ENCODE measurements at places on chromosomes 11 and 22.

DNA sequence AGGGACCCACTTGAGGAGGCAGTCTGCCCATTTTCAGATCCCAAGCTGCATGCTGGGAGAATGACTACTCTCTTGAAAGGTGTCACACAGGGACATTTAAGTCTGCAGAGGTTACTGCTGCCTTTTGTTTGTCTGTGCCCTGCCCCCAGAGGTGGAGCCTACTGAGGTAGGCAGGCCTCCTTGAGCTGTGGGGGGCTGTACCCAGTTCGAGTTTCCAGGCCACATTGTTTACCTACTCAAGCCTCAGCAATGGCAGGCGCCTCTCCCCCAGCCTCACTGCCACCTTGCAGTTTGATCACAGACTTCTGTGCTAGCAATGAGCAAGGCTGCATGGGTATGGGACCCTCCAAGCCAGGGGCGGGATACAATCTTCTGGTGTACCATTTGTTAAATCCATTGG is 126.0 kb downstream of the OR4A5 start:
- no peak for DNase-seq

DNA sequence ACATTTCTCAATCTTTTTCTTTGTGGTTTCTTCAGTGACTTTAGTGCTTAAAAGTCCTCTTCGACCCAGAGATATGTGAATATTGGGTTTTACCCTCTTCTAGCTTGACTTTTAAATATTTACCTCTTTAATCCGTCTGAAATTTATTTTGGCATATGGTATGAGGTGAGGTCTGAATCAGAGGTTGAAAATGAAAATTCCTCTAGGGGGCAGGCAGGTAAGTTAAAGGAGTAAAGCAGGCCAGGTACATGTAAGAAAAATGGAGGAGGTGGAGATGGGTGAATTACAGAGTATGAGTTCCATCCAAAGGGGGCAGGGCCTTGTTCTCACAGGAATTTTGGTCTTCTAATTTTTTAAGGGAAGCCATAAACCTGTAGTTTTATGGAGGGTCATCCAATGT is 263.8 kb upstream of the NARS2 start:
- DNase-seq = no peak

DNA sequence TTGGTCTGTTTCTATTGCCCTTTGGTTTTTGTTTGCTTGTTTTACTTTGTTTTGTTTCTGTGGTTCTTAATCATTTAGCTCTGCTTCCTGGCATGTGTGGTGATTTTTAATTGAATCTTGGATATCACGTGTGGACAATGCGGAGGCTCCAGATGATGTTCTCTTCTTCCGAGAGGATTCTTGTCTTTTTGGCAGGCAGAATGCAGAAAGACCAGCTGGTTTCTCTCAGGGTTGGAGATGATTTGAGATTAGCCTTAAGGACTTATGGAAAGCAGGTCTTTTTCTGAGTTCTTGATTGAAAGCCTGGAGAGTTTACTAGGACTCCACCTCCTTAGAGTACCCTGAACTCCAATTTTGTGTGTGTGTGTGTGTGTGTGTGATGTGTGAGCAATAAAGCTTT is 21.0 kb upstream of the ANO1 start:
- no peak for DNase-seq

GRCh38 chr11:33779849-33780528 is 5.7 kb upstream of the FBXO3 start:
- no peak for DNase-seq

- DNase-seq = no peak
Measured at GRCh38 chr22:41383085-41383484, 1.3 kb downstream of the TEF start.

- DNase-seq = no peak
Measured at GRCh38 chr22:32218470-32218869, 13.6 kb upstream of the RFPL2 start.

GRCh38 chr11:38543311-38543710 is 1945.3 kb upstream of the RAG2 start:
- no peak for DNase-seq

- DNase-seq = no peak
Measured at GRCh38 chr11:110859240-110859840, 147.1 kb upstream of the ARHGAP20 start.

DNA sequence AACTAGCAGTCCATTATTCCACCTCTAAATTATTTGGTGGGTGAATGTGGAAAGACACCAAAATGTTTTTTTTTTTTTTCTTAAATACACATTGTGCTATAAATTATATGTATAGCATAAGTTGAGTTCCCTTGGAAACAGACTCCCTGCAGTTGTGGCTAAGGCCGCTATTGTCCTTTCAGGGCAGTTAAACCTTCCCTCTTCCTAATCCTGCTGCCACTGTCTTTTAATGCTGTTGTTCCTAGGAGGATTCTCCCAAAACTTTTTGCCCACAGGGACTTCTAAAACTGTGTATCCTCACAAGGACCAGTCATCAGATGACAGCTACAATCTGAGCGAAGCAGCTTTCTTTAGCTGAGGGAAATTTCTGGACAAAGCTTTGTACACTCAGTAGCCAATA is 478.9 kb upstream of the CHORDC1 start:
- no peak for DNase-seq

DNA sequence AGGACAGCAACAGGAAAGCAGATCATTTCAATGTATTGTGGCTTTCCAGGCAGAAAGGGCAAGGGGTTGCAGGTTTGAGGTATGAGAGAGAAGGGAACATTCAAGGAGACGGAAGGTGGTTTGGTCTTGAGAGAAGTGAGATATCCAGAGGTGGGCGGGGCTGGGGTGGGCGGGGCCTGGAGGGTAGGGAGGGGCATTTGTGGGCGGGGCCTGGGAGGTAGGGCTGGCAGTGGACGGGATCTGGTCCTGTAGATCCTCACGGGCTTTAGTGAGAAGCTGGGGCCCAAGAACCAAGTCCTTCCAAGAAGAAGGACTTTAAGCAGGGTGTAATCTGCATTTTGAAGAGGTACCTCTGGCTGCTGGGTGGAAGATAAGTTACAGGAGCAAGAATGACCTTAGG is 199.2 kb downstream of the MN1 start:
- no peak for DNase-seq

- DNase-seq = no peak
Measured at GRCh38 chr11:100328626-100329340, 358.3 kb upstream of the ARHGAP42 start.

DNA sequence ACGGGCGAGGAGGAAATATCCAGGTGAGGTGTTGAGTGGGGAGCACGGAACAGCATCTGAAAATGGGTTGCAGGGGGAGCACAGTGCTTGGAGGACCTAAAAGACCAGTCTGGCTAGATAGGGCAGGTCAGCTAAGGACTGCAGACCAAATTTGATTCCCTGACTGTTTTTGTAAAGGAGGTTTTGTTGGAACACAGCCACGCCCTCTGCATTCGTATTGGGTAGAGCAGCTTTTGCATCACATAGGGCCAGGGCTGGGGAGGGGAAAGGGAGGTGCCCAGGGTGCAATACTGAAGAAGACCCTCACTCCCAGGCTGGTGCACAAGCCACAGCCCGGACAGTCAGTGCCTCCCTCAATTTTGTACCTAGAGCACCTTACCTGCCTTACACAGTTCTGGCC is 286.8 kb downstream of the KIRREL3 start:
- DNase-seq = no peak

GRCh38 chr22:24244144-24244787 is 616 bp downstream of the GGT5 start:
- no peak for DNase-seq

DNA sequence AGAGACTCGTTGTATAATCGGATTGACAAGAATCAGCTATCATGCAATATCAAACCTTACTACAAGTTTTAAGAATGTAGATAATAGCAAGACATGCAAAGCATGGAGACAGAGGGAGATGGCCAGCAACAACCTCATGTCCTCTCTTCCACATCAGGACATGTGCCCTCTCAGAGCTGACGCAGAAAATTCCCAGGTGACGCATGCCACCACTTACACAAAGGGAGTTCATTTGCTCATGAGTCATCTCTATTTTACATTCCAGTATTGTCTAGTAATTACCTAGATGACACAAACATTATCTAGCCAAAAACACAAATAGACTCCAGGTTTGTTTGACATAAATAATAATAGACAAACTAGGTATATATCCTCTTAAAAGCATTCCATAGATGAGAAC is 38.1 kb upstream of the OPCML start:
- no peak for DNase-seq

- no peak for DNase-seq
Measured at GRCh38 chr11:2920343-2920742, 8.9 kb downstream of the PHLDA2 start.

DNA sequence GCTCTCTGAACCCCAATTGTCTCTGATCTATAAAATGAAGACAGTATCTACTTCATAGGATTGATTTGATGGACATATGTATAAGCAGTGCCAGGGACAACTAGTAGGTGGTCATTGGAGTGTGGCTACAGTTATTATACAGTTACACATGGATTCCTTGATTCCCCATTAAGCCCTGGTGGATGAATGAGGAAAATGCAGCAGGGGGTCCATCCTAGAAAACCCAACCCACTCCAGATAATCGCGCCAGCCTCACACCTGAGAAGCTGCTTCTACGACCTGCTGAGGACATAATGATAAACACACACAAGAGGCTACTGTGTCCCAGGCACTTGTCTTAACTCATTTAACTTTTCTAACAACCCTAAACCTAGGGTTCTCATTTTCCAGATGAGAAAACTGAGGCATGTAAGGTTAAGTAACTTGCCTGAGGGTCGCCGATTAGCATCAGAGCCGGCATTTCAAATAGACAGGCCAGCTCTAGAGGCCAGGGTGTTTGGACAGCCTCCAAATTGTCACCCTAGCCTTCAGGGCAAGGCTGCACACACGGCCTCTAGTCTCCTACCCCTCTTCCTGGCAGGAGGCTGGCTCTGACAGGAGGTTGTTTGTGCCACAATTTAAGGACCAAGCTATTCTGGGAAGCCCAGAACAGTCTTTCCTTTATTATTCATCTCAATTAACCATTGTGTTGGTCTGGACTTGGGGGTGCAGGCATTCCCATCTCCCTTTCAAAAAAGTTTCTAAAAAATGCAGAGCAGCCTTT is 3.8 kb upstream of the C11orf91 start:
- no peak for DNase-seq

DNA sequence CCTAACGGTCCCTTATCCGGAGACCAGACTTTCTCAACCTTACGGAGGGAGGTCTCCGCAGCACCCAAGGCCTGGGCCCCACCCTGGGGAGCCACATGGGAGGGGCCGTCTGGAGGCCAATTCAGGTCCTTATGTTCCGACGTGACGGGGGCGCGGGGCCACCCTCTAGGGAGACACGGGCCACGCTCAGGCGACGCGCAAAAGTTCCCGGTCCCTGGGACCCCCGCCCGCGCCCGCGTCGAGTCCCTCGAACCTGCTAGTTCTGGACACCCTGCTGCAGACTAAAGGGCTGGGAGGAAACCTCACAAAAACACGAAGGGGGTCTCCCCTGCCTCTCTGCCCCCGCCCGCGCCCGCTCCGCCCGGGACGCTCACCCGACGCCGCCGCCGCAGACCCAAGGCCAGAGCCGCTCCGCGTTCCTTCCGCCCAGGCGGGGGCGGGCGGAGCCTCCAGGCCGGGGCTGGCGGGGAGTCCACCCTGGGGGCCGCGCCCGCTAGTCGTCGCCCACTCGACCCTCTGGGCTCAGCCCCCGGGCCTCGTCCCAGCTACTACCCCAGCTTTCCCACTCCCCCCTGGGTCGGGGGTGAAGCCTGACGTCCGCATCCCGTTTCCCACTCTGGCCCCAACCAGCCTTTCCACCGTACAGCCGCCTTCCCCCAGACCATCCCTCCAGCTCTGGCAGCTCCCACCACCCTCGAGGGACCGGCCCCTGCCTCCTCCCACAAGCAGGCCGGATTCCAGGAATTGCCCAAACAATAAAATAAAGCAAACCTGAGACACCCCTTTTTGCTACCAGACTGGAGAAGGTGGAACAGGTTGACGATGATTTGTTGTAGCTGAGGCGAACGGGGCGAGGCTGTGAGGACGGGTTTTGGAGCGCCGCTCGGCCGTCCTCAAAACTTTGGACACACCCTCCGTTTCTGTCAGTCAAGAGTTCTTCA is 2.7 kb downstream of the RNH1 start:
- DNase-seq = no peak

DNA sequence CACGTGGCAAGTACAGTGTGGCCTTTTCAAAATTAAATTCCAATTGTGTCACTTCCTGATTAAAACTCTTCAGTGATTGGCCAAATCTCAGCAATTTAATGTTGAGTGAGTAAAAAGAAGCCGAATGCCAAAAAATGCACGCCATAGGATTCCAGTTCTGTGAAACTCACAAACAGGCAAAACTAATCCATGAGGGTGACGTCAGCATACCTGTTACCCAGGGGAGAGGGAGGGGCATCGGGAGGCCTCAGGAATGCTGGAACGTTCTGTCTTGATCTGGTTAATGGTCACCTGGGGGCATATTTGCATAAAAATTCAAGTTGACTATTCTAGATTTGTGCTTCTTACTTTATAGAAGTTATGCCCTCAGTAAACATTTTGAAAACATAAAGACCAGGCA is 39.9 kb upstream of the RAB1B start:
- DNase-seq = no peak

GRCh38 chr11:61061081-61061826 is 41.0 kb upstream of the CD5 start:
- peak; percentile 68 for DNase-seq

DNA sequence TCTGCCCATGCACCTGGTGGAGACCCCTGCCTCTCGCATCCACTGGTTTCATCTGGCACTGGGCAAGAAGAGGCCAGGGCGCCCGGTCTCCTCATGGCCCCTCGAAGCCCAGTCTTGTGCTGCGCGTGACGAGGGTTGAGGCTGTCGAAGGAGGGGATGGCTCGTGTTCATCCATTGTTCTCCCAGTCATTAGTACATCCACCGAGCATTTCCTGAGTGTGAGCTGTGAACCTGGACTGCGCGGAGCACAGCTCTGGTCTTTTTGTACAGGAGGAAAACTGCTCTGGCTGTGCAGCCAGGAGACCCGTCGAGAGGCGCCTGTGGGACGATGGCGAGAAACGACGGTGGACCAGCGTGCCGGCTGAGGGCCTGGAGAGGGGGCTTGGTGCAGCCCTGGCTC is 6.8 kb downstream of the CACNA1I start:
- no peak for DNase-seq

- DNase-seq = no peak
Measured at GRCh38 chr22:19213442-19214077, 35.0 kb upstream of the SLC25A1 start.

DNA sequence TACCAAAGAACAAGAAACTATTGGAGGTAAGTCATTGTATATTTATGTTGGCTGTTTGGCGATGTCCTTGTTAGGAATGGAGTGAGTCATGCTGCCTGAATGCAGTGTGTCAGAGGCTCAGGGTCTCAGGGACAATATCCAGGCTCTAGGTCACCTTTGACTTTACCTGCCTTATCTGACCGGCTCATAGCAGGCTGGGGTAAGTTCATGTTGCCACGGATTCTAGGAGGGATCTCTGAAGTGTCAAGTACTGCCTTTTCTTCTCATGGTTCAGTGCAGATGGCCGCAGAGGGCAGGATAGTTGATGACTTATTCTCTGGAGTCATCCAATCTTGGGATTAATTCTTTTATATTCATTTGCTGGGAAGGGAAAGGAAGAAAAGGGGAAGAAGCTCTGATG is 53.2 kb downstream of the SPON1 start:
- no peak for DNase-seq

DNA sequence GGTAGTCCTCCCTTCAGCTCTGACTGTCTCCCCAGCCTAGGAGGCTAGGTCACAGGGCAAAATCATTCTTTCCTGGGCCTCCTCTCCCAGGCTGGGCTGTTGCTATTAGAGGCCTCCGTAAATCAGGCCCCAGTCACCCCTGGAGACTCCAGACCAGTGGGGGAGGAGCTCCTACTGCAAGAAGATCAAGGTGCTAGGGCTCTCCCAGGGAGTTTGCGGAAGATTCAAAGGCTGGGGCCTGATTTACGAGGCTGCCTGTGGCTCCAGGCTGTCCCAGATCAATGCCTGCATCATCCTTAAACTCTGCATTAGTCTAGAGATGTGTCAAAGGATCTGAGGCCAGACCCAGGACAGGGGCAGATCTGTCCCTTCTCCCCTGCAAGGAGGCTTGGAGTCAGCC is 346.2 kb downstream of the TENM4 start:
- DNase-seq = no peak
